ENCODE measurements at places on chromosomes 1 and 21.

- peak; percentile 87 for DNase-seq
These were observed 12.1 kb downstream of the IL24 start for GRCh38 chr1:206909161-206909882.

DNA sequence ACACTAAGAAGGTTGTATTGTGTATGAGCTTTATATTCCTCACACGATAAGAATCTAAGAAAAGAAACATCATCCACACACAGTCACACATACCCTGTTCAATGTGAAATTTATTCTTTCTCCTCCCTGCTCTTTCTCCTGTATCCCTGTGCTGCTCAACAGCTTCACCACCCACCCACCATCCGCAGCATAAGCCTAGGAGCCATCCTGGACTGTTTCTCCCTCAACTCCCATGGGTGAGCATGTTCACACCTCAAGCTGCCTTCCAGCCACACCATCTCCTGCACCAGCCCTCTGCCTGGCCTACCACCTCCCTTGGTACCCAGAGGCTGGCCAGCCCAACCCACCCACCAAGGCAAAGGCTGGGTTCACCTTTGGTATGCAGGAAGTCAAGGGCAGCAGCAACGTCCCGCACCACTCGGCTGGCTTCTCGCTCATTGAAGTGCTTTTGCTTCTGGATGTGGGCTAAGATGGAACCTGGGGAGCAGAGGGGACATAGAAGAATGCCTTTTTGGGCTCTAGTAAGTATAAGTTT is 20.3 kb upstream of the KNCN start:
- DNase-seq, result no peak

DNA sequence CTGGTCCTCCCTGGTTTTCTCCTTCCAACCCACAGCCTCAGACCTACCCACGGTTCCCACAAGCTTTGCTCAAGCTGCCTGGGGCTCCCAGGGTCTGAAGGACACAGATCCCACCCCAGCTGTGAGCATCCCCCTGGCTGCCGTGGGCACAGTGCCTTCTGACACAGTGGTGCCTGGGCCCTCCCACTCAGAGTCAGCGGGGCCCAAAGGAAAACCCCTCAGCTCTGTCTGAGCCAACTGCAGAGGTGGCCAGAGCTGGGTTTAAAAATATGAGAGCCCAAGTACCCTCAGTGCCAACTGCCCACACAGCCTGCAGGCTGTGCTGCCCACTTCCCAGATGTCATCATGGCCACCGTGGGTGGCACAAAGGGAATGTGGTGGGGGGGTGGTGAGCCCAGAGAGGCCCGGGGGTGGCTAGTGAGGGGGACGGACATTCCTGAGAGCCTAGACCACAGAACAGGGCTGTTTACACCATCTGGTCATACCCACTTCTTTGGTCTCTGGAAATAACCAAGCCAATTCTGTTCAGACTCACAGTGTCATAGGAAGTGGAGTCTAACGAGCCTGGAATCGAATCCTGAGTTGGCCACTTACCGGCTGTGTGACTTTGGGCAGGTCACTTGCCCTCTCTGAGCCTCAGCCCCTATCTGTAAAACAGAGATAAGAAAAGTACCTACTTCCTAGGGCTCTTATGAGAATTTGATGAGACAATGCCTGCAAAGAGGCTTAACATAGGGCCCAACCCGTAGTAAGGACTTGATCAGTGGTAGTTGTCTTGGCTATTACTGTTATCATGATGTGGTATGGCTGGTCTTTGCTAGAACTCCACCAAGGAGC is 85.5 kb downstream of the CAMK2N1 start:
- no peak for DNase-seq

DNA sequence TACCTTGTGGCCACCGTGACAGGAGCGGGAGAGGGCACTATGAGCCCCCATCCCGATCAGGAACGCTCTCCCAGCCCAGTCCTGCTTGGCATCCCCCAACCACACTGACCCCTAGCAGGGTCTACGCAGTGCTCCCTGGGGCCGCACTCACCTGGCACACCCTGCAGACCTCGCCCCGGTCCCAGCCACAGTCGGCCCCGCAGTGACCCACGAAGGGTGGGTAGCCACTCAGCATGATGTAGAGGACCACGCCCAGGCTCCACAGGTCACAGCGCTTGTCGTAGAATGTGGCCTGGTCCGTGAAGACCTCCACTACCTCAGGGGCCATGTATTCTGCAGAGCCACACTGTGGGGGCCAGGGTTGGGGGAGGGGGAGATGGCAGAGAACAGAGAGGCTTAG is 11.1 kb upstream of the KNCN start:
- DNase-seq, result no peak

- DNase-seq, result no peak
These were observed 40.9 kb downstream of the TNFRSF9 start for GRCh38 chr1:7899741-7900140.

DNA sequence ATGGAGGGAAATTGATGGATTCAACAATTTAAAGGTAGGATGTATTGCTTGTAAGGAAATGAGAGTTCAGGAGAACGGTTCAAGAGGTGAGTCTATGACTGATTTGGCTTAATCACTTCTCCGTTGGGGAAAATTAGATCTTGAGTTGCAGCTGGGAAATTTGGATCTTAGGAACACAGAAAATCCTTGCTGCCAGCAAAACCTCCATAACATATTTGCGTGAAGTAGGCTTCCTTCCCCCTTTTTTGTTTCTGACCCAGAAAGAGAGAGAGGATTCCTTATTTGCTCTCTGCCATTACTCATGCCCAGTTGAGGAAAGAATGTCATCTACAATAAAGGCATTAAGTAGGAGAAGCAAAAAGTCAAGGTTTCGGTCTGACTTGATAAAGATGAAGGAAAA is 73.5 kb upstream of the PDC start:
- no peak for DNase-seq

GRCh38 chr1:7646981-7647901 is 123.9 kb upstream of the VAMP3 start:
- DNase-seq, result no peak

- DNase-seq, result no peak
These were observed 1.2 kb downstream of the LRP8 start for GRCh38 chr1:53326598-53327181.

- no peak for DNase-seq
These were observed 27.8 kb downstream of the SLC19A1 start for GRCh38 chr21:45514311-45515021.

GRCh38 chr1:66505671-66506392 is 28.1 kb upstream of the SGIP1 start:
- DNase-seq, result no peak

GRCh38 chr1:98461873-98462385 is 199.6 kb upstream of the SNX7 start:
- DNase-seq, result no peak

- no peak for DNase-seq
These were observed 137.2 kb downstream of the DHRS3 start for GRCh38 chr1:12480748-12481362.

Measured in renal pelvis (tissue), 12 donors.